ENCODE measurements at places on chromosomes 2 and 18. TPM values are rescaled to one million over a fixed set of nuclear protein-coding genes. Genes with fewer than 3 reads are reported as not detected.

- no peak for DNase-seq
Measured at GRCh38 chr2:27808418-27808817, 36.9 kb downstream of the MRPL33 start.

GRCh38 chr2:170501421-170502043 lies 213.6 kb upstream of the SP5 start:
- DNase-seq: peak; percentile 51

LOXHD1 gene
- polyA plus RNA-seq: 1.8 TPM

- no peak for DNase-seq
Measured at GRCh38 chr2:29001806-29002205, 20.7 kb downstream of the TOGARAM2 start.

- DNase-seq: no peak
Measured at GRCh38 chr18:27527856-27528255, 342.7 kb upstream of the CHST9 start.

DNA sequence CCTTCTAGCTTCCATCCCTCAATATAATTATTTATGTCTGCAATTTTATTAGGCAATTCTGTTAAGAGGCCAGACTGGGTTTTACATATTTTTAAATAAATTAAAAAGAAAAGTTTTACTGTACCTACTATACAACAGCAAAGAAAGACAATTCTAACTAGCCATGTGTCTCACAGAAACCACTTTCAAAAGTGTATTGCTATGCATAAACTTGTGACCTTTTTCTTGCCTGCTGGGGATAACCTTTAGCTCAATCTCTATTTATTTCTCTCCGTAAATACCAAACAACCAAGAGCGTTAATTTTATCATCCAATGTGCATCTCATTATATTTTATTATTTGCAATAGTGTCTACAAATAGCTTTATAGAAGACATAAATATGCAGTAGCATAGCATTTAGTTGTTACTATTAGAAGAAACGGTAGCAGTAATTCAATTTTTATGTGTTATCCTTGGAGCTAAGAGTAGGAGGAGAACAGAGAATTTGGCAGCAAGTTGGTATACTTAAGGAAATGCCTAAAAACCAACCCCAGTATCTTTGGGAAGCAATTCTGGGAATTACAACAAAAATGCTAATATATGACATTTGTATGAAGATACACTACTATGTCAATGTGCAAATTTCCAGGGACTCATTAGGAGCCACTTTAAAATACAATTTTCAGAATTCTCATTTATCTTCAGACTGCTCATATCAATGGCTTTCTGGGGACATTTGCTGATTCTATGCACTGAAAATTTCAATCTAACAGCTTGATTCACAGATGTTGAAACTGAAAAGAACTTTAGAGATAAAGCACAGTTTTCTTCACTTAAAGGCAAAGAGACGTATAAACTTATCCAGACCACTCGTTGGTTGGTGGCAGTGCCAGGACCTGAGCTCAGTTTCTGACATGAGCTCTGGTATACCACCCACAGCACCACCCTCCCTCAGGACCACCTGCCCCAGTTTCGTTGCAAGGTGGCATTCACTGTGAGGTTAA lies 23.0 kb upstream of the RTN4 start:
- no peak for DNase-seq

DNA sequence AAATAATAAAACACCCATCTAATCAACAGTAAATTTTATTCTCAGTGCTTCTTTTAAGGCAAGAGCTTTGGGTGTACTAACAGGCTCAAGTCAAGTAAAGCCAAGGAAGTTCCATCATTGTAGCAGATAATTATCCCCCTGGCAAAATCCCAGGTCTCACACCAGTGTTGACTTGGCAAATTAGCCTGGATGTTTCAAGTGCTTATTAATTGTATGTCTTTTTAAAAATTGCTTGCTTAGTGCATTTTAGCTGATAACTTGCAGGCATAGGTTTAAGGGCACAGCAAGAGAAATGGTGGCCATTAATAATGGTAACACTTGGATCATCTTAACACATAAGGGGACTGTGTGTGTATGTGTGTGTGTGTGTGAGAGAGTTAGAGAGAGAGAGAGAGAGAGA lies 42.0 kb upstream of the FMNL2 start:
- peak; percentile 83 for DNase-seq

- DNase-seq: peak; percentile 47
Measured at GRCh38 chr2:121038891-121039616, 245.9 kb downstream of the TFCP2L1 start.

DNA sequence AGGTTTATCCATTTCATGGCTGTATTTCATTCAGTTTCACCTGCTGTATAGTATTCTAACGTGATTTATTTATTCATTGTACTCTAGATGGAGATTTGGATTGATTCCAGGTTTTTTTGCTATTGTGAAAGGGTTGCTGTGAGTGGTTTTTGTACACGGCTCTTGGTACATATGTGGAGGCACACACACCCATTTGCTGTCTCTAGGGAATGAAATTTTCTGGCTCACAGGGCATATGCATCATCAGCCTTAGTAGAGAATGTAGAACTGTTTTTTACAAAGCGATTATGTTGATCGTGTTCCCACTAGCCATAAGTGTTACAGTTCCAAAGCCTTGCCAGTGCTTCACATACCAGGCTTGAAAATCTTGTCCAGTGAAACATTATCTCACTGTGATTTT lies 5.1 kb downstream of the SPTBN1 start:
- DNase-seq: no peak
